ENCODE measurements at places on chromosomes 5 and 9.
A peak's percentile ranks its signal among the peaks of the same experiment; 100 is the strongest.

DNA sequence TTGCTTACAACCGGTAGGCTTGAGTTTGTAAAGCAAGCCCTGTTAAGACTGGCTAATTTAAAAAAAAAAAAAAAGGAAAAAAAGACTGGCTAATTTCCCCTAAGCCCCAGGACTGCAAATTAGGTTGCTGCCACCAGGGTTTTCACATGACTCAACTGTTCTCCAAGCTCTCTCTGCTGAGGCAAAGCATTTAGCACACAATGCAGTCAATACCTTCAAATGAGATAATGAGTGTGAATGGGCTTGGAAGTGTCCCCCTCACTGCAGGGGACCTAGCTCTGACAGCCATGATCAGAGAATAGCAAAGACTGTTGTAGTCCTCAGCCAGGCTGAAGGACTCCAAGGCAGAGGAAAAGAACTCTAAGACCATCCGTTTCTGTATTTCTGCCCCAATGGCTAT is 42.8 kb upstream of the ZSWIM6 start:
- DNase-seq = peak; percentile 19

DNA sequence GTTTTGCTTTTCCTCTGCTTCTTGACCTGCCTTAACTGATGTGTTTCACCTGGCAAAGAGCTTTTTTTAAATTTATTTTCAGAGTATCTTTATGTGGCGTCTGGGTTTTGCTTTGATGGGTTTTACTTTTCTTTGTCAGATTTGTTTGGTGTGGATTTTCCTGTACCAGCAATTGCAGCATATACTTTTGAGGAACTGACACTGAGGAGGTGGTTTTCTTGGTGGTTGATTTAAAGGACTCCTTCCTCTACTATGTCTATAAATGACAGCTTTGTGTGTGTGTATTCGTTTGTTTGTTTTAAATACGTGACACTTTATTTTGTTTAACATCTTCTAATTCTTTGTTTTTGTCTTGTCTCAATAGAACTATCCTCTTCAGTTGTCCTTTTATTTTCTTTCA is 1071.9 kb upstream of the ARRDC3 start:
- no peak for DNase-seq

- no peak for DNase-seq
Measured at GRCh38 chr5:963310-963672, 45.3 kb upstream of the NKD2 start.

DNA sequence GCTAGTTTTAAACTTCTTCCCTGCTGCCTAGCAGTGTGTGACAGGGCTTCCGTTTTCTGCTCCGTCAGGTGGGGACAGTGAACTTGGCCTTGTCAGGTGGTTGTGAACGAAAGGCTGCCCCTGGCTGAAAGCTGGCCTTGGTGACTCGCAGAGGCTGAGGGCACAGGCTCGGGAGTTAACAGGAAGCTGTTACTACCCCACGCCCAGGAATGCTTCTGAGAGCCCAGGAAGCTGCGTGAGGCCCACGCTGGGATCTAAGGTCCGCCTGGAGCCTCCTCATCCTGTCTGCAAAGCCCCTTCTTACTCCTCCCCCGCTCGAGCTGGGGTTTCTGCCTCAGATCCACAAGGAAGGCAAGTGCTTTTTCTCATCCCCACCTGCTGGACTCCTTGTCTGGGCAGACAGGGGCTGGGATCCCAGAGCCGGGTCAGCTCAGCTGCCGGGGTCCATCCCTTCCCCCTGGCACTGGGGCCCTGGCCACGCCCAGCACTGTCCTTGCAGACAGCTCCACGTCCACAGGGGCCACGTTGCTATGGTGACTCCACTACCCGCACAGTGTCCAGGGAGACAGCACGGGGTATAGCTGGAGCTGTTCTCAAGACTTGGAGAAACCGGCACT is 124.7 kb upstream of the TBC1D2 start:
- no peak for DNase-seq

- DNase-seq = no peak
Measured at GRCh38 chr9:124512806-124513204, 5.6 kb upstream of the NR5A1 start.

DNA sequence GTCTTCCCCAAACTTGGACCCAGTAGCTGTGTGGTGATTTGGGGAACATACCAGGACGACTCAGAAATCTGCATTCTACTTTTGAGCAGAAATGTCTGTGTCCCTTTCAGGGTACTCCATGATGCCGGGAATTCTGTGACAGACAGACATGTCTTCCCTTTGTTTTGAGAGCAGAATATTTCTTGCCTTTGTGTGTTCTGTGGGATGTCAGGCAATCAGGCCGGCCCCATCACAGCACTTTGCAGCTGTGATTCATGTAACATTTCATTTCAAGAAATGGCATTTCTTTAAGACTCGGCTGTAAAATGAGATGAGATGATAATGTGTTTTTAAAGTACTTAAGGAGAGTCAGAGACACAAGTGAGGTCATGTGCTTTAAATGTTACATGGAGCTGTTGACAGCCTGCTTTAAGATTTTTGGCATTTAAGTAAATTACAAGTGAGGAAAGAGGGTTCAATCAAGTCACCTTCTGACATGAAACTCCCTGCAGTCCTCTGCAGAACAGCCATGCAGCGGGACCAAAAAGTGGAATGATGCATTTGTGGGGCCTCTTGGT is 98.7 kb downstream of the SLC28A3 start:
- DNase-seq = no peak

DNA sequence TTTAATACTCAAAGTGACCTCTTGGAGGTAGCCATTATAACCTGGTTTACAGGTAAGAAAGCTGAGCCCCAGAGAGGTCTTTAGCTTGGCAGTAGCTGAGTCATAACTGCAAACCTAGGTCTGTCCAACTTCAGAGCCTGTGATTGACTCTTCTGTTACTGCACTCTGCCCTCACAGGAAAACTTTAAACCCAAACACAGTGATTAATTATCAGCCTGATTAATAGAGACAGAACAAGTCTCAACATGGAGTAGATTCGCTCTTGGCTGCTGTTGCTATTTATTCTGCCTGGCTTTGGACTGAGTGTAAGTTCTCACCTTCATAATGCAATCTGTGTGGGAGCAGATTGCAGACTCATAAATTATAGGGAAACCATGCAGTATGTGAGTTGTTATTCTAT is 27.4 kb upstream of the TXN start:
- DNase-seq = no peak

- DNase-seq = no peak
Measured at GRCh38 chr5:80150731-80151130, 105.1 kb downstream of the SERINC5 start.

Measured in trophoblast cell (in vitro differentiated cells and primary cell).